Anterior cingulate cortex (tissue), 58 donors: ENCODE measurements at places on chromosomes 7 and 10.
A peak's percentile ranks its signal among the peaks of the same experiment; 100 is the strongest.

GRCh38 chr10:94524146-94524545, 21.4 kb upstream of the HELLS start:
- no peak for DNase-seq

GRCh38 chr7:64802699-64803098, 8.5 kb downstream of the ZNF138 start:
- DNase-seq, result no peak

DNA sequence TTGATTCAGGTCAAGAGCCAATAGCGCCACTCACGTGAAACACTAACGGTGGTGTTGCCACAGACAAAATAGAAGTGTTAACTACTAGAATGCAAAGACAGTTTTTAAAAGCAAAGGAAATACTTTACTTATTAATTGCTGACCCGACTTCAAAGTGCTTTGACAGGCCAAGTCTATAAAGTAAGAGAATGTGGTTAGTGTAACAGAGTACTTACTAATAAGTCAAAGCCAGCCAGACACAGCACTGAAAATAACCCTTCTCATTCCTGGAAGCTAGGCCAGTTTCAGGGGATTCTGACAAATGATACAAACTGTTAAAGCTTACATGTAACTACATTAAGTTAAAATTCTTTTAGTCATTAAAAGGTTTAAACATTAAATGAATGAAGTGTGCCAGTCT, 50.3 kb downstream of the ENO4 start:
- DNase-seq, result no peak

DNA sequence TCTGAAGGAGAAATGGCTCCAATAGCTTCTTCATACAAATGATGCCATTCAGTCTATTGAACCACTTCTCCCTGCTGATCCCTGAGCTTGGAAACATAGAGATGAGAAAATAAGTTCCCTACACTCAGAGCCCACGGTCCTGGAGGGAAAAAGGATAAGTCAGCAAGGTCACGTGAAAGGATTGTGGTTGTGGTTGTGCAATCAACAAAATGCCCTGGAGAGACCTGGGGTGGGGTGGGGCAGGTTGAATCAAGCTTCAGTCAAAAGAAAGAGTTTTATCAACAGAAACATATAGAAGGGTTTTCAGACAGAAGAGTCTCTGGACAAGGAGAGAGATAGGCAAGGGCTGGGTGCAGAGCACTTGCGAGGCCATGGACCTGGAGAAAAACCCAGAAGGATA, 30.1 kb downstream of the C10orf90 start:
- DNase-seq, result no peak

GRCh38 chr7:13949445-13949844, 40.0 kb downstream of the ETV1 start:
- DNase-seq, result no peak

DNA sequence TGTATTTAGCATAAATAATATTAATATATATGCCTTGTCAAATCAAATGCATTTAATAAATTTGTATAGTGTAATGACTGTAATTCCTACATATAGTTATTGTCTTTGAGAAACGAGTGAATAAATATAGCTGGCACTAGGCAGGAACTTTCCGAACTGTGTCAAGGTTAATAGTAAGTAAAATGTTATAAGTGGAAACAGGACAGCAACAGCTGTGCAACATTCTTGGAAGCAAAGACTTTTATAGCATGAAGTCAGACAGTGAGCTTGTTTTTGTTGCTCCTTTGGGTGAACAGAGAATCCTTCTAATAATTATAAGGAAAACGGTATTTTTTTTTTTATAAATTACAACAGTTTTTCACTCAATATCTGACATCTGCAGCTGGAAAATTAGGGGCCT, 14.0 kb upstream of the EXOC6 start:
- no peak for DNase-seq

DNA sequence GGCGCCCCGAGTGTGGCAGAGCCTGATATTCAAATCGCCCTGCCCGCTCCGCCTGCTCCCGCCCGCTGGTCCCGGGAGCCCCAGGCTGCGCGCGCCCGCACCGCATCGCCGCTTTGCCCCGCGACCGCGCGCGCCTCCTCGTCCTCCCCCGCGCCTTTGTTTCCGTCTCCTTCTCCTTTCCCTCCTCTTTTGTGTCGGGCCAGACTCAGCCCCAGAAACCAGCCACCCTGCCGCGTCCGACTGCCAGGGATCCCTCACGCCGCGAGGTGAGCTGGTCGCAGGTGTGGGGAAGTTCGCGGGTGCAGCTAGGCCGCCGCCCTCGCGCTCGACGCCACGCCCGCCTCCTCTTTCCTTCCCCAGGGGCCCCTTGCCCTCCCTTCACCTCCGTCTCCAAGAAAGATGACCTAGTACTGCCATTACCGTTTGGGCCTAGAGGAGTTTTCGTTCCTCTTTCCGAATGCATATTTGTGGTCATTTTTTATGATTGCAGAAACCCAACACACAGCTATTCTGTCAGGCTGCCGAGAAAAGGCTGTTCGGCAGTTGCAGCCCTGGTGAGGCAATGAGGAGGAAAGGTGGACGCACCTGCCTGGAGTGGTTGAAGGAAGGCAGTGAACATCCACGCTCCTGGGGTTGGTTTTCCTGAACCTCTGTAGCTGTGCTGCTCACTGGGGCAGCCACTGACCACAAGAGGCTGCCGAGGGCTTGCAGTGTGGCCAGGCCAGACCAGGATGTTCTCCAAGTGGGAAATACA, 107.3 kb downstream of the SNX10 start:
- peak; percentile 70 for DNase-seq

DNA sequence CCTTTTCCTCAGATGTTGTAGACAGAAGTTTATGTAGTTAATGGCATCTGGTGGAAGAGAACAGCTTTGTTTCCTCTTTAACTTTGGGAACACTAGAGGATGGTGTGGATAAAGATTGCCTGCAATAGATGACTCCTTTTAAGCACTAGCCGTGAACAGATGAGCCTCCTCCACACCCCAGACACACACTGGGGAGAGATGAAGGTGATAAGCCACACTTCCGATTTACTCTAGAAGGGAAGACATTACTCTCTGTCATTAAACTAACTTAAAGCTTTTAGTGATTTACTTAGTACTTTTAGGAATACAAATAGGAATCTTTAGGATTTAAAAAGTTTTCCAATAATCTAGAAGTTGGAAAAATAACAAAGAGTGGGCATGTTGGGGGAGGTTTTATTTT, 6.8 kb downstream of the HSPA14 start:
- DNase-seq, result no peak

- DNase-seq, result no peak
These were observed 50.8 kb upstream of the RNF32 start for GRCh38 chr7:156589808-156590207.

GRCh38 chr10:5638494-5638893, 27.9 kb downstream of the ASB13 start:
- no peak for DNase-seq

- no peak for DNase-seq
These were observed 1.9 kb upstream of the PPP1R35 start for GRCh38 chr7:100438172-100438571.

- DNase-seq, result no peak
These were observed 265.1 kb downstream of the HTR7 start for GRCh38 chr10:90592638-90593302.

- DNase-seq, result no peak
These were observed 41.9 kb downstream of the MGAM2 start for GRCh38 chr7:142153400-142153799.
